CD4-positive, alpha-beta T cell treated with Interleukin-2 at 100 ng/mL for 4 hours (primary cell): ENCODE measurements at places on chromosomes 1 and 21.
A peak's percentile ranks its signal among the peaks of the same experiment; 100 is the strongest.

DNA sequence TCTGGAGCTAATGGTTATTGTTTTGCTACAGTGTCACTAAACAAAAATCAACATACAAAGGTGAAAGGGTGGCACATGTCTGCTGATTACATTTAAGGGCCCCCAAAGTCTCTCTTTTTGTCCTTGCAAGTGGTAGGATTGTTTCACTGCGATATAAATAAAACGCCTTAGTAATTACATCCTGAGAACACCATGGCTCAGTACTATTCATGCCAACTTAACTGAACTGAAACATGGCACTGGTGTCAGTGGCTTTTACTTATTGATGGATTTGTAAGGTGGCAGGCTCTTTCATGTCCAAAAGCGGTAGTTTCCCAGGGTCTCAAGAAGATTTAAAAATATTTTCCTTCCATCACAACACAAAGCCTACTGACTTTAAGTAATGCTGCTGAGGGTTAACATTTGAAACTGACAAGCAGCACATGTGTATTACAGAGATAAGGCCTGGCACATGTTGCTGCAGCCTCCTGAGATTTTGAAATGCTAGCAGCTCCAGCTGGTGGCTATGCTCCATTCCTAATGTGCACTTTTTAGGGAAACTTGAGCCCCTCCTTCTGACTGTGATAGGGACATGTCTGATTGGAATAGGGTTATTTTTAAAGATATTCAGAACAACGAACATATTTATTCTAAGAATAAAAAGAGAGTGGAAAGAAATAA is 86.8 kb downstream of the ATP1B1 start:
- DNase-seq, result no peak

- DNase-seq, result peak; percentile 9
Observed at GRCh38 chr1:212607206-212607912, 1.2 kb upstream of the ATF3 start.

- DNase-seq, result peak; percentile 74
Observed at GRCh38 chr1:2585318-2586092, 1.1 kb upstream of the PRXL2B start.

DNA sequence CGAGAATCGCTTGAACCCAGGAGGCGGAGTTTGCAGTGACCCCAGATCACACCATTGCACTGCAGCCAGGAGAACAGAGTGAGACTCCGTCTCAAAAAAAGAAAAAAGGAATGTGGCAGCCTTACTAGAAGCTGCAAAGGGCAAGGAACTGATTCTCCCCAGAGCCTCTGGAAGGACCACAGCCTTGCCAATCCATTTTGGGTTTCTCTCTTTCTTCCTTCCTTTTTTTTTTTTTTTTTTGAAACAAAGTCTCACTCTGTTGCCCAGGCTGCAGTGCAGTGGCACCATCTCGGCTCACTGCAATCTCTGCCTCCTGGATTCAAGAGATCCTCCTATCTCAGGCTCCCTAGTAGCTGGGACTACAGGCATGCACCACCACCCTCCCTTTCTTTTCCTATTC is 9.9 kb upstream of the IFNGR2 start:
- DNase-seq, result no peak

GRCh38 chr1:44315521-44315920 is 39.5 kb downstream of the ERI3 start:
- DNase-seq, result no peak

DNA sequence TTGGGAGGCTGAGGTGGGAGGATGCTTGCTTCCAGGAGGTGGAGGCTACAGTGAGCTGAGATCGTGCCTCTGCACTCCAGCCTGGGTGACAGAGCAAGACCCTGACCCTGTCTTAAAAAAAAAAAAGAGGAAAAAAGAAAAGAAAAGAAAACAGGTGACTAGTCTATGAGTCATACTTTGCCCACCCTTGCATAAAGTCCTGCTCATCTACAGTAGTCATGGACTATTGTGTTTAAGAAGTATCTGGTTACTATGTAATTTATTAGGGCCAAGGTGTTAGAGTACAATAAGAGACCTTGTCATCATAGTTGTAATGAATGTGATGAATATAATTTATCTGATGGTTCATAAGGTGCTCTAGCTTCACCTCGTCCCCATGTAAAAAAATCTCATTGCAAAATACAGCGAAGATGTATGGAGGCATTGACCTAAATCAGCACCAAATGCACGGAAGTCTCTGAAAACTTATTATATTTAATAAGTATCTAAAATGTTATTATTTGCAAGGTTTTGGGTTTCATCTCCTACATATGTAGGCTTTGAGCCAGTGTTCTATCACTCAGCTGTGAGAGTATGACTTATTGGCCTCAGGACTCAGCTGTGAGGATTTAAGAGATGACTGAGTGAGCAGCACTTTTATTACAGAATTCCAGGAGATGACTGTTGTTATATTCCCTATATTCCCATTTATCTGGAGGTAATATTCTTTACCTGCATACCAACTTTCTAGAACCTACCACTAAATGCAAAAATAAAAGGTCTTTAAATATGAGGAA is 19.9 kb upstream of the KCNJ6 start:
- no peak for DNase-seq

DNA sequence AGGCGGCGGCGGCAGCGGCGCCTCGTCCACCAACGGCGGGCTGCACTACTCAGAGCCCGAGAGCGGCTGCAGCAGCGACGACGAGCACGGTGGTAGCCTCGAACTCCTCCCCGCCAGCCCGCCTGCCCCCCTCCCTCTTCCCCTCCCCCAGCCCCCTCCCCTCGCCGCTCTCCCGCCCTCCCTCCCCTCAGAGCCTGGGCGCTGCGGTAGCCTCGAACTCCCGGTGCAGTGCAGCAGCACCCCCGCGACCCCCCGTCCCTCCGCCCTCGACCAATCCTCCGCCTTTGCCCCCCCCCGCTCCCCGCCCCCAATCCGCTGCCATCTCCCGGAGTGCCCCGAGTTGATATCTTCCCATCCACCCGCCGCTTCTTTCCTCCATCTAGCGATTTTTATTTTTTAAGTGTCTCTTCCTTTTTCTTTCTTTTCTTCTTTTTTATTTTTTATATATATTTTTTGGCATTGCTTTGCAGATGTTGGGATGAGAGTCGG is 516 bp downstream of the RCOR3 start:
- DNase-seq, result no peak

GRCh38 chr1:10948463-10948775 is 64.0 kb upstream of the TARDBP start:
- DNase-seq, result no peak

GRCh38 chr1:91308544-91308943 is 96.1 kb downstream of the HFM1 start:
- DNase-seq, result no peak

DNA sequence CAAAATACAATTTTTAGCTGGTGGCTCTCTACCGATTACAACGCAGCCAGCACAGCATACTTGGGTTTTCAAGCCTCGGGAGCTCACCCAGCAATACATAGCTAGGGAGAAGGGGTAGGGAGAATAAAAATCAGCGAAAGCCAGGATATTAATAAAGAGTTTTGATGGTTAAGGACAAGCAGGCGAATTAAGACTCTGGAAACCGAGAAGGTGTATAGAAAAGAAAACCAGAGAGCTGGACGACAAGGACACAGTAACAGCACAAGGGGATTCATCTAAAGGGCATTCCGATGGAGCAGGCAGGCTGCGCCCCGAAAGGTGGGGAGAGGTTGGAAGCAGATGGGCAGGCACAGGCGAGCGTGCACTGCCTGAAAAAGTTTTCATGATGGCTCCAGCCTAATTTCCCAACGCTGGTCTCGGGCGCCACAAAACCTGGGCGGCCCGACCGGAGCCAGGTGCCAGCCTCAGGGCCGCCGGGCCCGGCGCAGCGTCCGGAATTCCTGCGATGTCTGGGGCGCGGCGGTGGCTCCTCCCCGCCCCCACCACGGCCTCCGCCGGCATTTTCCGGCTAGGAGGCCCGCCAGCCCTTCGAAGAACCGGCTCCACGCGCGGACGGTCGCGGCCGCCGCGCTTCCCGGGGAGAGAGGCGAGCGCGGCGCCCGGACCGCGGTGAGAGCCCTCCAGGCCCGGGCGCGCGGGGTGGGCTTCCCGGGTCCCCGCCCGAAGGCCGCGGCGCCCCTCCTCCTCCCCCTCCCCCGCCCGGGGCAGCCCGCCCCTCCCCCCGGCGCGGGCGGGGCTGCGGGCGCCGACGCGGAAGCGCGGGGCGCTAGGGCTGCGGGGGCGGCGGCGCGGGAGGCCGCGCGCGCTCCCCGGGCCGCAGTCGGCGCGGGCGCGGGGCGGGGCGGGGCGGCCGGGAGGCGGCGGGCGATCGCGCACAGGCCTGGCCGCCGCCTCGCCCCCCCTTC is 774 bp upstream of the DYRK1A start:
- peak; percentile 50 for DNase-seq

GRCh38 chr1:165914136-165914798 is 86.9 kb downstream of the UCK2 start:
- DNase-seq, result peak; percentile 75

DNA sequence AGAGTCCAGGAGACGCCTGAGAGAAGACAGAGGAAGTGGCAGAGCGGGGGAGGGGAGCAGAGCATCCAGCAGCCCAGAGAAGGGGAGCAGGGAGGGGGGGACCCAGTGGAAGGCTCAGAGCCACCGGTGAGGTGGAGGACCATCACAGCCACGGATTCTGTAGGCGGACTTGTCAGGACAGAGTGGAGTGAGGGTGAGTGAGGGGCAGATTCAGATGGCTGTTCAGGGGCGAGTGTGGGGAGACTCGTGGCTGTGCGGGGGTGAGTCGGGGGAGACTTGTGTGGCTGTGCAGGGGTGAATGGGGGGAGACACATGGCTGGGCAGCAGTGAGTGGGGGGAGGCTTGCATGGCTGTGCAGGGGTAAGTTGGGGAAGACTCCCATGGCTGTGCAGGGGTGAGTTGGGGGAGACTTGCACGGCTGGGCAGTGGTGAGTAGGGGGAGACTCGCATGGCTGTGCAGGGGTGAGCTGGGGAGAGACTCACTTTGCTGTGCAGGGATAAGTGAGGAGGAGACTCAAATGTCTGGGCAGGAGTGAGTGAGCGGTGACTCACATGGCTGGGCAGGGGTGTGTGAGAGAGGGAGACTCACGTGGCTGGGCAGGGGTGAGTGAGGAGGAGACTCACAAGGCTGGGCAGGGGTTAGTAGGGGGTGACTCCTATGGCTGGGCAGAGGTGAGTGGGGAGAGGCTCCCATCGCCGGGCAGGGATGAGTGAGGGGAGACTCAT is 56.8 kb upstream of the ABCG1 start:
- no peak for DNase-seq

DNA sequence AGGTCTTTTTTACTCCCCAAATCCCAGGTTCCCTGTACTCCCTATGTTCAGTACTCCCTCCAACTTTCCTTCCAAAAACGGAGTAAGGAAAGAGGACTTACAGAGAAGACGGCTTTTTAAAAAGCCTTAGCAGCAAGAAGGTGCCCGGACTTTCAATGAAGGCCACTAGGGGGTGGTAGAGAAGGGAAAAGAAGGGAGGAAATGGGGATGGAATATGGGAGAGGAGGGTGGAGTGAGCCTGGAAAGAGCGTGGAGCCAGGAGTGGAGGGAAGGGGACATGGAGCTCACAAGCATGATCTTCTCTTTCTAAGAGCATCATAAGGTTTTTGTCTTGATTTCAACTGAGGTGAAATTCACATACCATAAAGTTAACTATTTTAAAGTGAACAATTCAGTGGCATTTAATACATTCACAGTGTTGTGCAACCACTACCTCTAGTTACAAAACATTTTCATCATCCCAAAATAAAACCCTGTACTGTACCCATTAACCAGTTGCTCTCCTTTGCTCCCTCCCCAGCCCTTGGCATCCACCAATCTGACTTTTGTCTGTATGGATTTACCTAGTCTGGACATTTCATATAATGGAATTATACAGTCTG is 129.9 kb downstream of the ZNF281 start:
- peak; percentile 38 for DNase-seq

- peak; percentile 37 for DNase-seq
Observed at GRCh38 chr1:157725221-157725577, 24.6 kb upstream of the FCRL3 start.

- no peak for DNase-seq
Observed at GRCh38 chr1:184945678-184946412, 28.5 kb downstream of the NIBAN1 start.

DNA sequence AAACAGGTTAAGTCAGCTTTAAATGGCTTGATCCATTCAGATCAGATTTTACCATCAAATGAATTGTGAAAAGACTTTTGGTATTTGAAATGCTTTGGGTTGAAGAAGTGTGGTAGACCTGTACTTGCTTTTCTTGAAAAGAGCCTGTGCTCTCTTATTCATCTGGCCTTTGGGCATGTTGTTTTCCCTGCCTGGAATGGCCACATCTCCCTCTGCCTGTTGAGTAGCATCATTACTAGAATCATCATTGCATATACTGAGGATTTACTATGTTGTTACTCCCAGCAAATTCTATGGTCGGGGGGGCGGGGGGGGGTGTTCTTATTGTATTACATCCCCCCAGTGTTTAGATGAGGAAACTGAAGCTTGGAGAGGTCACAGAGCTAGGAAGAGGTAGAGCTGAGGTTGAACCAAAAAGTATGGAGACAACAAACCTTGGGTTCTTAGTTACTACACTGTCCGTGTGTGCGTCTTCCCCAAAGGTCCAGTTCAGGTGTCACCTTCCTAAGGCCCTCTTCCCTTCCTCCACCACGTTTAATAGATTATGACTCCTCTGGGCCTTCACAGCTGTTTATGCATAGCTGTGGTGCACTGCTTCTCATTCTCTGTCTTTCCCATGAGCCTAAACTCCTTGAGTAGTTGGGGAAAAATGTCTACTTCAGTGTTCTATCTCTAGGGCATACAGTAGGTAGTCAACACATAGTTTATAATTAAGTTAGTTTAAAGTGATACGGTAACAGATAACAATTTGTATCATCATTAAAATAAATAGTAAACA is 246.4 kb upstream of the HOOK1 start:
- no peak for DNase-seq

GRCh38 chr1:179353546-179353945 is 12.2 kb upstream of the AXDND1 start:
- no peak for DNase-seq

GRCh38 chr1:20868263-20868662 is 81.2 kb upstream of the HP1BP3 start:
- DNase-seq, result no peak
